ENCODE measurements at places on chromosomes 4 and X. TPM values are rescaled to one million over a fixed set of nuclear protein-coding genes. Genes with fewer than 3 reads are reported as not detected.

Gene MAGEA2B
- 21.8 TPM for total RNA-seq

Gene RAB40AL
- total RNA-seq = 0.84 TPM

Gene GLUD2
- total RNA-seq = 0.22 TPM

Gene SLC6A14
- 0.05 TPM for total RNA-seq

Gene CNKSR2
- total RNA-seq = not detected

Gene VSIG1
- 0.07 TPM for total RNA-seq

All from HCT116 (cell line).